ENCODE measurements at places on chromosomes 7 and 10.

- no peak for DNase-seq
Observed at GRCh38 chr7:154777908-154778307, 225.0 kb downstream of the PAXIP1 start.

DNA sequence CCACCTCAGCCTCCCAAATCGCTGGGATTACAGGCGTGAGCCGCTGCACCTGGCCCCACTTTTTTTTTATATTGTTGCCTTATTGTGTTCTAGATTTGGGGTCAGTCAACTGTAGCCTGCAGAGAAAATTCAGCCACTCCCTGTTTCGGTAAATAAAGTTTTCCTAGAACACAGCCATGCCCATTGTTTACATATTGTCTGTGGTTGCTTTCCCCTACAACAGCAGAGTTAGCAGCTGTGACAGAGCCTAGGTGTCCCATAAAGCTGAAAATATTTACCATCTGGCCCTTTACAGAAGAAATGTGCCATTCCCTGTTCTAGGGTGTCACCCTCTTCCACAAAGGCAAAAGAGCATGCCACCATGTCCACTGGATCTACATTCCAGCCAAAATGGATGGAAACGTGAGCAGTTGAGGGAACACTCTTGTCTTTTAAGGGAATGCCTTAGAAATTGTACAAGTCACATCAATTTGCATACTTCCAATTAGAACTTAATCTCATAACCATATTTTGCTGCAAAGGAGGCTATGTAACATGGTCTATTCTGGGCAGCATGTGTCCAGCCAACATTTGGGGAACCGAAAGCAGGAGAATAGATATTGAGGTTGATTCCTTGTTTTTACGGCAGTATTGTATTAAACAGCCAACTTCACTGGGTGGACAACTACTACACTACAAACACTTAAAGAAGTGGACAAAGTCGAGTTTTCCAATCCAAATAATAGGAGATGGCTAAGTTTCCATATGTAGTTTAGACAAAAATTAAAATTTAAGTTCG lies 11.0 kb upstream of the BLVRA start:
- no peak for DNase-seq

- no peak for DNase-seq
Observed at GRCh38 chr7:112646783-112647182, 143.4 kb downstream of the TMEM168 start.

GRCh38 chr10:8269976-8270375 lies 215.5 kb downstream of the GATA3 start:
- DNase-seq = no peak

DNA sequence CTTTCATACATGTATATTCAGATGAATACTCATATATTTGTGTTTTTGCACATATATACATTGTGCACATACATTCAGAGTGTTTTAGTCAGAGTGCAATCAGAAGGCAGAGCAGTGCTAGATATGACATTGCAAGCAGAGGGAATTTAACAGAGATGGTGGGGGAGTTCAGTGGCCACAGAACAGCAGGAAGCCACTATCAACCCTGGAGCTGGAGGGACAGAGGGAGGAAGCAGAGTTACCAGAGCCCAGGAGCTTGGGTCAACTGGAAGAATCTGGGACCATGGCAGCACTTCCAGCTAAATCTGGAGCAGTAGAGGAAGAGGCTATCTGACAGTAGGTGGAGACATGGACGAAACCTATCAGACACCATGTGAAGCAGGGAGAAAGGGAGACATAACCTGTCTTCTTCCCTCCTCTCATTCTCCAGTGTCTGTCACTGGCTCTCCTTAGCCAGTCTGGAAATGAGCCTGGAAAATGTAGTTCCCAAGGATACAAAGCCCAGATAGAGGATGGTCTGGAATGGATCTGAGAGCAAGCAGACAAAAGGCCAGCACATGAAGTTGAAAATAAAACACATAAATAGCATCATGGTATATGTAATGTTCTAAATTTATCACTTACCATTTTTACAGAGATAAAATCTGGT lies 33.6 kb upstream of the HERPUD2 start:
- DNase-seq = no peak

- DNase-seq = no peak
Observed at GRCh38 chr7:44045226-44046014, 918 bp downstream of the DBNL start.

- DNase-seq = no peak
Observed at GRCh38 chr10:55410415-55410885, 609.4 kb upstream of the PCDH15 start.

DNA sequence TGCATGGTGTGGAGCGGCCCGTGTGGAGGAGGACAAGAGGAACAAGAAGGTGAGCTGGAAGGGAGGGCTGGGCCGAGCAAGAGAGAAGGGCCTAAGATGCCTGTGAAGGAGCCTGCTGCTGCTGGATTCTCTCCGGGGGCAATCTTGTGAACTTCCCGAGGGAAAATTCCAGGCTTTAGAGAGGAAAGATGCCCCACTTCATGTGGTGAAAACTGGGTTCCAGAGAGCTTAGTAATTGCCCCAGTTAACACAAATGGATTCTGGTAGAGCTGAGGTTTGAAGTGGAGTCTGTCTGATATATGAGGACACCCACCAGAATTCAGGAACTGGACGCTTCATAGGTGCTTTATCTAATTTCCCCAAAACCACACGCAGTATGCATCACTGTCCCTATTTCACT lies 114.1 kb upstream of the ZMIZ1 start:
- DNase-seq = no peak

DNA sequence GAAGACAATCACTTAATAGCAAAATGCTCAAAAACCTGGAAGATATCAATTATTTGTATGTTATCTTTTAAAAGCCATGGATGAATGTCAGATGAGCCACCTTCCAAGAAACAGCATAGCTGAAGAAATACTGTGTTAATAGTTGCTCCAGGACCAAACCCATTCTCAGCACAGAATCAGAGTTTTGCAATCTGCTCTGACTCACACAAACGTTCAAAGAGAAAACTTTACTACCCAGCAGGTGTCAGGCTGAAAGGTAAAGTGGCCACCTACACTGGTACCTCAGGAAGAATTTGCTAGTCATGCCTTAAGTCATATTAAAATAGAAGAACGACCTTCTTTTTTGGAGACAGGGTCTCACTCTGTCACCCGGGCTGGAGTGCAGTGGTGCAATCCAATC lies 526.5 kb downstream of the PARD3 start:
- DNase-seq = no peak

- no peak for DNase-seq
Observed at GRCh38 chr7:85479918-85480643, 293.2 kb upstream of the SEMA3D start.

GRCh38 chr10:34814223-34814912 lies 728 bp downstream of the PARD3 start:
- DNase-seq = no peak

- DNase-seq = no peak
Observed at GRCh38 chr7:8070451-8071180, 102.0 kb downstream of the GLCCI1 start.

DNA sequence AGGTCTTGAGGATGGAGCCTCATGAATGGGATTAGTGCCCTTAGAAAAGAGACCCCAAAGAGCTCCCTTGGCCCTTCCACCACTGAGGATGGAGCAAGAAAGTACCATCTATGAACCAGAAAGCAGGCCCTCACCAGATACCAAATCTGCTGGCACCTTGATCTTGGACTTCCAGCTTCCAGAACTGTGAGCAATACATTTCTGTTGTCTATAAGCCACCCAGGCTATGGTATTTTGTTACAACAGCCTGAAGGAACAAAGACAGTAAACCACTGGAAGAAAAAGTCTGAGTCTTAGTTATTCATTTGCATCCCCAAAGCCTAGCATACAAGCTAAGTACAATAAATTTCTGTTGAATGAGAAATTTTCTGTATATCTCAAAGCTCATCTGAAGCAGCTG lies 37.9 kb upstream of the TNS3 start:
- no peak for DNase-seq

DNA sequence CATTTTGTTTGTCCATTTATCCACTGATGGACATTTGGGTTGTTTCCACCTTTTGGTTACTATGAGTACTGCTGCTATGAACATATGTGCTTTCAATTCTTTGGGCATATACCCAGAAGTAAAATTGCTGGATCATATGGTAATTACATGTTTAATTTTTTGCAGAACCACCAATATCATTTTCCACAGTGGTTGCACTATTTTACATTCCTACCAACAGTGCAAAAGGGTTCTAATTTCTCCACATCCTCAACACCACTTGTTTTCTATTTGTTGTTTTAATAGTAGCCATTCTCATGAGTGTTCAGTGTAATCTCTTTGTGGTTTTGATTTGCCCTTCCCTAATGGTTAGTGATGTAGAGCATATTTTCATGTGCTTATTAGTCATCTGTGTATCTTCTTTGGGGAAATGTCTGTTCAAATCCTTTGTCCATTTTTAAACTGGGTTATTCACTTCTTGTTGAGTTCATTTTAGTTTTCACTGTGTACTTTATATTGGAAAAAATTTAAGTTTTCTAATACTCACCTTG lies 101.9 kb downstream of the HIBADH start:
- DNase-seq = no peak
